ENCODE measurements at places on chromosomes 12 and 14.

DNA sequence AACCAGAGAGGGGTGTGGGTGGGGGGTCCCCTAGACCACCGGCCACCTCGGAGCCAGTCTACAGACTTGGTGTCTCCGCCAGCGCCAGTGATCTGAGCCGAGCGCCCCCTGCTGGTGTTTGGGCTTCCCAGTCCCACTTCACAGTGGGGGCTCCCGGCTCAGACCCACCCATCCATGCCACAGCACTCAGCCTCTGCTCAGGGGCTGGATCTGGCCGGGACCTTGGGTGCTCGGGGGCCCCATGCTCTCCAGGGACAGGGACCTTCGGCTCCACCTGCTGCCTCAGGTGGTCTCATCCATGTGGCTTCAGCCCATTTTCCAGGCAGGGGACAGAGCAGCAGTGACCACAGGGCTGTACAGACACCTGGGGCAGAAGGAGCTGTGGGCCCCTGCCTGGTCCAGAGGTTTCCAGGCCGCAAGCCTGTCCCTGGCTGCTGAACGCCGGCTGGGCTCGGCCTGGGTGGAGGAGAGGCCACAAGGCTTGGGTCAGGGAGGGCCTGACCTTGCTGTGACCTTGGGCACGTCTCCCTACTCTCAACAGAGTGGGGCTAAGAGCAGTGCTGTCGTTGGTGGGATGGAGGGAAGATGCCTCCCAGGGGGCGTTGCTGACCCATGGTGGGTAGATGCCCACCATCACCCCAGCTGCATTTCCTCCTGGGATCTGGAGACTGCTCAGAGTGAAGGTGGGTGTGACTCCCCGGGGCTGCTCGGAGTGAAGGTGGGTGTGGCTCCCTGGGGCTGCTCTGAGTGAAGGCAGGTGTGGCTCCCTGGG, 86.3 kb downstream of the KIF26A start:
- DNase-seq: no peak

DNA sequence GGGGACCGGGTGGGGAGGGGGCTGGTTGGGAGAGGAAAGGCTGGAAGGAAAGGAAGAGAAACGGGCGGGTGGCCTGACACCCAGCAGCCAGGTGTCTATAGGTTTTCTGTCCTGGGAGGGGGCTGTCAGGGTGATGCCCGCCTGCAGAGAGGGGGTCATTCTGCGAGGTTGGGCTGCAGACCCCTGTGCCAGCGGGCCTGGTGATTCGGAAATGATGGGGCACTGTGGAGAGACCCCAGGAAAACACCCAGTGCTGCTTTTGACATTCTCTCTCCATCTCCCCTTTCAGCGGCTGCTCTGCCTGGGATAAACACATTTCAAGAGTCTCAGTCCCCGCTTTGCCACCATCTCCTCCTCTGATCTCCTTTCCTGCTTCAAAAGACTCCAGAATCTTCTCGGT, 168.5 kb upstream of the RTL1 start:
- no peak for DNase-seq

- no peak for DNase-seq
These were observed 31.9 kb downstream of the JAG2 start for GRCh38 chr14:105136401-105137322.

GRCh38 chr12:56684745-56685359, 3.2 kb downstream of the PTGES3 start:
- DNase-seq: no peak

GRCh38 chr14:30195941-30196340, 268.3 kb upstream of the PRKD1 start:
- no peak for DNase-seq

DNA sequence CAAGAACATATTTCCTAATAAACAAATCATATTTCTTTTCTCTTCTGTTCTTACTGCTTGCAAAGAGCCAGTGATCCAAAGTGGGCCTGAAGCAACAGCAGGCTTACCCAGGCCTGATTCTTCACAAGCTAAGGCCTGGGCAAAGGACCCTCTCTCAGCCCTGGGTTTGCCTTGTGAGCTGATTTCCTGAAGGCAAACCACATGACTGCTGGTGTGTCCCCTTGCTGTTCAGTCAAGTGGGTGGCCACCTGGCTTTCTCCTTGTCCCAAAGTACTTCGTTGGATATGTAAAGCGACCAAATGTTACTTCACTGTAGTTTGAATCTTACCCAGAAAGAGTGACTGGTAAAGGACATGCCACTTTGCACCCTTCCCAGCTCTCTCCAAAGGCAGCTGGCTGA, 392.9 kb downstream of the ZFP36L1 start:
- DNase-seq: no peak

GRCh38 chr12:29149691-29150281, 708 bp downstream of the FAR2 start:
- no peak for DNase-seq

- DNase-seq: no peak
These were observed 46.3 kb upstream of the STON2 start for GRCh38 chr14:81446279-81447007.

DNA sequence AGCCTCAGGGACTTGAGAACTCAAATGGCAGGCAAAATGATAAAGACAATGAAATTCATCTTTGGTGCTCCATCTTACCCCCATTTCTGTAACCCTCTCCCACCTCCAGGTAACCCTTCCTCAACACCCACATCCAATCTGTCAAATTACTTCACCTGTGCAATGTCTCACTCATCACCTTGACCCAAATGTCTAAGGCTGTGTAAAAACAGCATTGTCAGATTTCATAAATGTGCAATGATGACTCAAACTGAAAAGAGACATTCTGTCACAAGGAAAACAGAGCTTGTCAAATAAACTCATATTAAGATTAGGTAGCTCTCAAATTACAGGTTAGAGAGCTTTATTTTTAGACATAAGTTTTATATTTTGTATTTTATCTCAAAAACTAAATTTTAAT, 19.9 kb upstream of the COCH start:
- DNase-seq: no peak

DNA sequence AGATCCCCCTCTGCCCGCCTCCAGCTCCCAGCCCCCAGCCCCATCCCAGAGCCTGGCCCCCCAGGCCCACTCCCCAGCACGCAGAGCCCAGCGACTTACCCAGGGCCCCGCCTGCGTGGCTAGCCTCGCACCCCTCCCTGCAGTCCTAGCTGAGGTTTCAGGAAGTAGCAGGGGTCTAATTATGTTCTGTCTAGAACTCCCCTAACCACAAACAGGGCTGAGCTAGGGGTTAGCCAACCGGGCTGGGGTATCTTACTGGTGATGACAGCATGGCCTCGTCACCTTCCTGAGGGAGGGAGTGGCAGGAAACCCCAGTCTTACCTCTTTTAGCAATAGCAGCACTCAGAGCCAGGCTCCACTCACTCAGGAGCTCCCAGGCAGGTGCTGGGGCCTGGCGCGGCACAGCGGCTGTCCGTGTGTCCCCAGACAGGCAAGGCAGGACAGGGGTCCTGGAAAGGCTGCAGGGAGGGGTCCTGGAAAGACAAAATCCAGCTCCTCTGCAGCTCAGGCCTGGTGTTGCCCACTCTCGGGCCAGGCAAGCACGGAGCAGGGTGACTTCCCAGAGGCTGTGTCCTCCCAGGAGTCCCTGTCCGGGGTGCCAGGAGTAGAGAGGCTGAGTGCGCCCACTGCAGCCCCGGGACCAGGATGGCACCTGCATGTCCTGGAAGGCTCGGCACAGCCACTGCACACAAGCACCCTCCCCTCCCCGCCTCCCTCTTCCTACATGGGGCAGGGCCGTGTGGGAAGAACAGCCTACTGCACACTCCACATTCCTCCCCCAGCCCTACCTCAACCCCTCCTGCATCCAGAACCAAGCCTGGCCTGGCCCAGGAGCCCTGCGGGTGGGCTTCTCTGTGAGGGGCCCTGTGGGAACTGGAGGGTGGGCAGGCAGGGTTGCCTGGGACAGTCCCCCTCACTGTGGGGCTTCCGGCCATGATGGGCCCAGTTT, at the start of gene GPR132:
Gene GPR132 (minus strand): TSS at position 151 of the 949 bp plus-strand sequence. CDS start 10,010 bp downstream, outside the sequence.
- DNase-seq: no peak

DNA sequence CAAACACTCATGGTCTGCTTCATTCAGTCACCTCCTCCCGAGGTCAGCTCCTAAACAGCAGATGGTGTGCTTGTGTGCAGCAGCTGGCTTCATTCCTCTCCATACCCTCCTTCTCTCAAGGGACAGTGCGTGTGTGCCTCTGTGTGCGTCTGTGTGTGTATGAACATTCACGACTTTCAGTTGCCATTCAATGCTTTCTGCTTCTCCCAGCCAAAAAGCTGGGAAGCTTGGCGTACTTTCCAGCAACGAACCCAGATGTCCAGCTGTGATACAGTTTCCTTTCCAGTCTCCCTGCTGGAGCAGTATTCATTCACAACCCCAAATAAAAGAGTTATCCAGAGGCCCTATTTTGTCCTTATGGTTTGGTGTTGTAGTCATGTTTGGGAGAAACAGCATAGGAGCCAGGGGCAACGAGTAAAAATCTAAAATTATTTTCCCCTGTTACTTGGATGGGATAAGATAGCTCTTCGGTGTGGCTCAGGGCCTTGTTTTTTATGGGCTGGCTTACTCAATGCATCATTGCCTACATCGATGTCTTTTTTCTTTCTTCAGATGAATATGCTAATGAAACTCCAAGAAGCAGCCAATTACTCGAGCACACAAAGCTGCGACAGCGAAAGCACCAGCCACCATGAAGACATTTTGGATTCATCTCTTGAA, 379.3 kb downstream of the NAV3 start:
- DNase-seq: peak; percentile 94

GRCh38 chr12:21577516-21577915, 27.1 kb downstream of the GYS2 start:
- DNase-seq: no peak

- no peak for DNase-seq
These were observed 1.9 kb downstream of the BMP4 start for GRCh38 chr14:53954551-53955228.

GRCh38 chr14:87017335-87017734, 975.6 kb downstream of the GALC start:
- no peak for DNase-seq

DNA sequence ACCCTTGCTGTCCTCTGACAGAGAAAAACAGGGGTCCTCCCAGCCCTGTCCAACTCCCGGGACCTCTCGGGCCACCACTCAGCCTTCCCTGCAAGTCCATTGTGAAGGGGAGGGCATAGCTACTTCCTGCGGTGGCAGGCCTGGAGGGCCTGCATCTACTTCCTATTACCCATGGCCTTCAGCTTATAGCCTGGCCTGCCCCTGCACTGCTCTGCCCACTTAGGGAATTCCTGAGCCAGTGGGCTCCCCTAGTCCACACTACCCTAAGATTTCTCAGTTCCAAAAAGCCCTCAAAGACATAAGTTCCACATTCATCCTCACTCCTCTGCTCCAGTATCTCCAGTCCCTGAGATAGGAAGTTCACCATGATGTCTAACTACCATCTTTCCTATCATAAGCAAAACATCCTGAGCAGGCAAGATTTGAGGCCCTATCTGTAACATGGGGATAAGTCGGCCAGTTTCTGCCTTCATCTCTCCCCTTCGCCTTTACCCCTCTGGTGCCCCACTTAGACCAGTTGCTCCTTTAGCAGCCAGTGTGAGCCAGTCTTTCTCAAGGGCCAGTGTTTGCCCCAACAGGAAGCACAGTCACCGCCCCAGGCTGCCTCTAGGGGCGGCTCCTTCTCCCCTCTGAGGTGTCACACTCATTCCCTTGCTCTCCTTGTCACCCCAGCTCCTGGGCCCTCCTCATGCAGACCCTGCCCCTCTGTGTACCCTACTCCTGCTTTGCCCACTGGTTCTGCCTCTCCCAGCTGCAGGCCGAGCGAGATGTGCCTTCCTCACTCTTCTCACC, 10.9 kb downstream of the HDAC7 start:
- no peak for DNase-seq

GRCh38 chr14:76846331-76847047, 20.3 kb downstream of the LRRC74A start:
- no peak for DNase-seq

- peak; percentile 38 for DNase-seq
These were observed 50.7 kb downstream of the ZC3H14 start for GRCh38 chr14:88613552-88614010.

GRCh38 chr12:34054938-34055337, 32.6 kb downstream of the ALG10 start:
- no peak for DNase-seq

GRCh38 chr12:120060196-120060595, 56.4 kb downstream of the RAB35 start:
- no peak for DNase-seq

- DNase-seq: peak; percentile 5
These were observed 468.3 kb downstream of the AACS start for GRCh38 chr12:125533434-125534029.

DNA sequence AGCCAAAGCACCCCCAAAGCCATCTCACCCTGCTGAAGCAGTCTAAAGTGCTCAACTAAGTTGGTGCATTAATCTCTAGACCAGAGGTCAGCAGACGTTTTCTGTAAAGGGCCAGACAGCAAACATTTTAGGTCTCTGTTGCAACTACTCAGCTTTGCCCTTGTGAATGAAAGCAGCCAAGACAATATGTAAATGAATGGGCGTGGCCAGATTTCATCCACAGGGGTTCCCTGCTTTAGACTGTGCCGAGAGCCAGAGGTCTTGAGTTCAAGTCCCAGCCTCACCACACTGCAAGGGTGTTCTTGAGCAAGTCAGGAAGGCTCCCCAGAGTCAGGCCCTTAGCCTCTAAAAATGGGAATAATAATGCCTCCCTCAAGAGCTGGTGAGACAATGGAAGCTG, 166.2 kb downstream of the CHST11 start:
- no peak for DNase-seq

- DNase-seq: no peak
These were observed 7.0 kb upstream of the B4GALNT3 start for GRCh38 chr12:452667-453210.

- no peak for DNase-seq
These were observed 224.3 kb downstream of the NEDD1 start for GRCh38 chr12:97131220-97131981.

DNA sequence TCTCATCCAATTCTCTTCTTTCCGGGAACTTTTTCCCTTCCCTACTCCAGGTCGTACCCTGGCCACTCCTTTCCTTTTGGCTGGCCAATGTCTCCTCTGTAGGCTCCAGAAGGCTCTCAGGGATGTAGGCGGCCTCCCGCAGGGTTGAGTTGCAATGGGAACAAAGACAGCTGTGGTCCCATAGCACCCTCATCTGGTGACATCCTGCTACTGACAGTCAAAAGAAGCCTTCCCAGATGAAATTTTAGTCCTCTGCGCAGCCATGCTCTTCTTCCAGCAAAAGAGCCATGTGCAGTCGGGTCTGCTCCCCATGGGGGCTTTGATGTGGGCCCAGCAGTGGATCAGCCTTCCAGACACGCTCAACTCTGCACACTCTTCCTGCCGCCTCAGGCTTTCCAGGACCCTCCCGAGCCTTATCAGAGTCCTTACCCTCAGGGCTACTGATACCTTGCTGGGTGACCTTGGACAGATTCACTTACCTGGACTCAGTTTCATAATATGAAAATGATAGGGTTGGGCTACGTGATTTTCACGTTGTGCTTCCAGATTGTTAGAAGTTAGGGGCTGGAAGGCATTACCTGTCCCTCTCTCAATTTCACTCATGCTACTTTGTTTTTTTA, 5.5 kb upstream of the CELA1 start:
- DNase-seq: peak; percentile 24

GRCh38 chr14:34098045-34098984, 147.4 kb upstream of the EGLN3 start:
- no peak for DNase-seq

- no peak for DNase-seq
These were observed 716.0 kb downstream of the LRFN5 start for GRCh38 chr14:42322531-42323284.

GRCh38 chr12:1502831-1503230, 91.5 kb downstream of the FBXL14 start:
- DNase-seq: no peak
